ENCODE measurements at places on chromosomes 1 and 21.

DNA sequence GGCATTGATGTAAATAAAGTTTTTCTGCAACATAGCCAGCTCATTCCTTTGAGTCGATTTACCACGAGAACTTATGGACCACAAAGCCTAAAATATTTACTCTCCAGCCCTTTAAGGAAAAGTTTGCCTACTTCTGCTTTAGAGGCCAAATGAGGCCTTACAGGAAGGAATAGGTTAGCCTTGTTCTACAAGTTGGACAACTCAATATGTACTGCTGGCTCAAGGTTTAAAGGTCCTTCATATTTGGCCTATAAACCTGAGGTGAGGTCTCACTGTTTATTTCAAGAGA is 144.5 kb upstream of the DNAH14 start:
- DNase-seq, result no peak

- DNase-seq, result no peak
Observed at GRCh38 chr1:11058595-11059154, 1.1 kb downstream of the SRM start.

GRCh38 chr1:40381268-40382107 is 8.0 kb downstream of the SMAP2 start:
- DNase-seq, result no peak

- DNase-seq, result peak; percentile 33
Observed at GRCh38 chr1:235843461-235843961, 23.2 kb downstream of the LYST start.

- no peak for DNase-seq
Observed at GRCh38 chr1:57623039-57623790, 199.4 kb upstream of the DAB1 start.

DNA sequence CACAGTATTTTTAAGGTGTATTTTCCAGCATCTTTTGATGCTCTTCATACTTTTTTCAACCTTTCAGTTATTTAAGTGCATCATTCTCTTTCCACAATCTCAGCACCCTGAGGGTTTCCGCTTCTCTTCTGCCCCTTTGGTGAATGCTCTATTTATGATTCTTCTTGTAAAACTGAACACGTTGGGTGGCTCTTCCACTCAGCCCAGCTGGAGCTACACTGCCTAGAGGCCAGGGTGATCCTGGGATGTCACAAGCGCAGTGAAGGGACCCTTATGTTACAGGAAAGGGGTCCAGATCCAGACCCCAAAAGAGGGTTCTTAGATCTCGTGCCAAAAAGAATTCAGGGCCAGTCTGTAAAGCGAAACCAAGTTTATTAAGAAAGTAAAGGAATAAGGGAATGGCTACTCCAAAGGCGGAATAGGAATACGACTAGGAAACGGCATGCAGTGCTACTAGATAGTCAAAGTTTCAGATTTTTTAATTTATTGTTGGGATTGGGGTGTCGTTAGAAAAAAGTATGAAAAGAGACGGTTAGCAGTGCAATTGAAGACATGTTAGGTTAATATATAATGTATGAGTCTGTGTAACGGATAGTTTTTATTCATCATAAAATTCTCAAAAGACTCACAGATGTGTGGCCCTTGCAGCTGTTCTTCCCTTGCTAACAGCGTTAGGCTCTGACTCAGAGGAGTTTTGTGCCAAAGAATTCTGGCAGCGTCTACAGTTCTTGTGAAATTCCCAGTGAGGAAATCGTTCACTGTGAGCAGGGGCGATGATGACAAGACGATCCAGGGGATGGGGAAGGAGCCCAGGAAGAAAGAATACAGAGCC is 14.4 kb upstream of the ERVH48-1 start:
- peak; percentile 67 for DNase-seq

DNA sequence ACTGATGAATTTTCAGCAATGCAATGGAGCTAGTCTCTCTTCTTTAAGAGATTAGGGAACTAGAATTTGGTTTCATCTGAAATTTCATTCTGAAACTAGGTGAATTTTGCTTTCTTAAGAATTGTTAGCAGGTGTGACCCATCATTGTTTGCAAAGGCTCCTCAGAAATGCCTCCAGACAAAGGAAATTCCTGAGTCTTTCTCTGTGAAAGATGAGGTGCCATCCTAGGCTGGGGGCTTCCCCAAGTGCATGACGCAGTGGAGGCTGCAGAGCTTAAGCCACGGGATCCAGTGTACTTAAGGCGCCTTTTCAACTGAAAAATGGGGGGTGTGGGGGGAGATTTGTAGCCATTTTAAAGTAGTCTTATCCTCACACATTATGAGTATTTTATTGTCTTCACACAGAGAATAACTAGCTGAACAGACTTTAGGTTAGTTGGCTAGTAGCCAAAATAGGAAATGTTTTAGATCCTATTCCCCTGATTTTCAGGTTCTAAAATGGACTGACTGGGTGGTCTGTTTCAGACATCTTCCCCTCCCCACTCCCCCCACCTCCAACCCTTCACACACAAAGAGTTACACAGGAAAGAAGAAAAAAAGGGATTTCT is 202.0 kb downstream of the NFIA start:
- DNase-seq, result no peak

GRCh38 chr1:222620566-222620965 is 2.7 kb downstream of the MIA3 start:
- no peak for DNase-seq

GRCh38 chr21:45603481-45603880 is 40.0 kb upstream of the PCBP3 start:
- DNase-seq, result no peak

DNA sequence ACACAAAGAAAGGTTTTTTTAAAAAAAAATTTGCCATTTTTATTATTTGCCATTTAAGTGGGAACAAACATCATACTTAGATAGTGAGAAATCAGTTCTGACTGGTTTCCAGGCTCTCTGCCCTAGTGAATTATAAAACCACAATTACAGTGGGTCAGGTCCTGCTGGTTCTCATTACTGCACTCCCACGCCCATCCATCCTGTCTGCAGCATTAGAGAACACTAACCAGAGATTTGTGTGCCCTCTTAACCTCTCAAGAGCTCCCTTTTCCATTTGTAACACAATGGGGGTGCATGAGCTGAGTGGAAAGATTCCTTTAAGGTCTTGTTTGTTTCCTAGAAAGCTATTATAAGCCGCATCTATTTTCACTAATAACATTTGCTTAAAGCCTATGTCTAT is 489.3 kb downstream of the AMY1C start:
- DNase-seq, result no peak

- DNase-seq, result no peak
Observed at GRCh38 chr1:45673956-45674355, 12.4 kb downstream of the GPBP1L1 start.

- DNase-seq, result no peak
Observed at GRCh38 chr1:230261928-230262650, 164.0 kb downstream of the PGBD5 start.

DNA sequence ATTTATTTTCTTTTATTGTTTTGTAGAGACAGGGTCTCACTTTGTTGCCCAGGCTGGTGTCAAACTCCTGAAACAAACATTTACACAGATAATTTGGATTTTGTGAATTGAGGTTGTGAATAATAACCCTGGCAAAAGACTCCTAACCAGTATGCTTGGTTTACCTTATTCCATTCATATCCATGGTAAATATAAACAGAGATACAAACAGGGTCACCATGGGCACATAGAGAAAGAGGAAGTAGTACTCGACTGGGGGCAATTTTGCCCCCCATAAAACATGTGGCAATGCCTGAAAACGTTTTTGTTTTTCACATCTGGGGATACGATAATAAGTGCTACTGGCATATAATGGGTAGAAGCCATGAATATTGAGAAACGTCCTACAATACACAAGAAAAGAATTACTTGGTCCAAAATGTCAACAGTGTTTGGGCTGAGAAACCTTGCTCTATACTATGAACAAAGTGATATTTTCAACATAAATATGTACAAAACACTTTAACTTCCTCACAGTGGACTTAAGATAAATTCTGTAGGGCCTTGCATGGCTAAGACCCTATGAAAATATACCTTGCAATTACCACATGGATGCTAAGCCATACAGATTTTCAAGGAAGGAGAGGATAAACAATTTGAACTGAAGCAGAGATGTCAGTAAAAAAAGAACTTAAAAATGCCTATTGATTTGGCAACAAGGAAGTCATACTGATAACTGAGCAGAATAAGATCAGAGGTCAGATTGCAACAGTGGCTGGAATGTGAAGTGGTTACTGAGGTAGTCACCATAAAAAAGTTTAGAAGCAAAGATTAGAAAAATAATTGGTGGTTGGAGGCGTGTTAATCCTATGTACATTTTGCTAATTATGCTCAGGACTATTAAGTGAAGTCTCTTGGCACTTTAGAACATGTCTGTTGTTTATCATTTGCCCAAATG is 27.4 kb upstream of the ASPM start:
- DNase-seq, result no peak

DNA sequence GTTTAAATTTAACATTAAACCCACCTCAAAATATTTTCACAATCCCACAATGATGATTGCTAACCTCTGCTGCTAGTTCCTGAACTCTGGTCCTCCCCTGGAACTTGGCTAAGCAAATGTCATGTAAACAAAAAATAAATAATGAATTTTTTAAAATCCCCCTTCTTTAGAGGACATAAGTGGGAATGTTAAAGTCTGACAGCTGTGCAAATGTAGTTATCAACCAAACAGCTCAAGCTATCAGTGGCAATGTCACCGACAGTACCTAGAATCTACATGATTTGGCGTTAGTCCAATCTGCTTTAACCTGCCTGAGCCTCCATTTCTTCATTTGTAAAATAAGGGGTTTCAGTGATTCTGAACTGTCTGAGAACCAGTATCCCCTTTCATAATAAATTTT is 67.7 kb downstream of the GDAP2 start:
- DNase-seq, result no peak

DNA sequence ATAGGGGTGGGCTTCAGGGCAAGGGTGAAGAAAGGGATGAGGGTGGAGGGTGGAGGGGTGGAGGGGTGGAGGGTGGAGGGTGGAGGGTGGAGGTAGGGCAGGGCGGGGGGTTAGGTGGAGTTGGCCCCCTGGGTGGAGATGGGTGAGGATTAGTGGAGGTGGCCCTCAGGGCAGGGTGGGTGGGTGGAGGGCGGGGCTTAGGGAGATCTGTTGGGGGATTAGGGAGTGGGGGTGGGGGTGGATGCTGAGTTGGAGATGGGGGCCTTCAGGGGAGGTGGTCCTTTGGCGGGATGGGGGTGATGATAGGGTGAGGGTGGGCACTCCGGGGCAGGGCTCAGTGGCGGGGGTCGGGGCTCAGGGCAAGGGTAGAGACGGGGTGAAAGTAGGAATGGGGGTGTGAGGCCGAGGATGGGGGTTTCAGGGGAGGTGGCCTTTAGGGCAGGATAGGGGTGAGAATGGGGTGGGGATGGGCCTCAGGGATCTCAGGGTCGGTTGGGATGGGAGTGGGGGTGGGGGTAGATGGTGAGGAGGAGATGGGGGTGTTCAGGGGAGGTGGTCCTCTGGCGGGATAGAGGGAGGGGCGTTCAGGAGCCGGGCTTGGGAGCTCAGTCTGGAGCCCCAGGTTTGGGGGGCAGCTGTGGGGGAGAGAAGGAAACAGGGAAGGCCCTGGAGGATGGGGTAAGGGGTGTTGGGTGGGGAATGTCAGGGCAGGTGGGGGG is 800 bp upstream of the DNMT3L start:
- DNase-seq, result no peak

DNA sequence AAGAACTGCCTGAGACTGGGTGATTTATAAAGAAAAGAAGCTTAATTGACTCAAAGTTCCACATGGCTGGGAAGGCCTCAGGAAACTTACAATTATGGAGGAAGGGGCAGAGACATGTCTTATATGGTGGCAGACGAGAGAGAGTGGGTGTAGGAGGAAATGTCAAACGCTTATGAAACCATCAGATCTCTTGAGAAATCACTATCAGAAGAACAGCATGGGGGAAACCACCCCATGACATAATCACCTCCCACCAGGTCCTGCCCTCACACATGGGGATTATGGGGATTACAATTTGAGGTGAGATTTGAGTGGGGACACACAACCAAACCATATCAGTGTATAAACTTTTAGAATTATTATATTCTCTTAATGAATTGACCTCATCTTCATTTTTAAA is 335.9 kb upstream of the DPYD start:
- DNase-seq, result no peak
